ENCODE measurements at places on chromosomes 2 and 18.

DNA sequence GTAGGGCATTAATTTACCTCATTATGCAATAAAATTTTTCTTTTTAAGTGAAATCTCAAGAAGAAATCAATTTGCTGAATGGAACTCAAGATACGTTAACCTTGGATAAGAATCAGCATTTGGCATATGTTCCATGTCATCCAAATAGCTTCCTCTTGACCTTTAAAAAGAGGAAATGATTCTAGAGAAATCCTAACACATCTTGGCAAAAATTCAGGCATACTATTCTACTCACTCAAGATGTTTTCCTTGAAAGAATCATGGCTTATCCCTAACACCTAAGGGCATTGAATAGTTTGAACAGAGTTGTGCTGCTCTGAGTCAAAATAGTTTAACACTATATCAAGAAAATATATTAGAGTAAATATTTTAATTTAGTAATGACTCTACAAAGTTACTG, 678.0 kb downstream of the EPHA4 start:
- no peak for DNase-seq

DNA sequence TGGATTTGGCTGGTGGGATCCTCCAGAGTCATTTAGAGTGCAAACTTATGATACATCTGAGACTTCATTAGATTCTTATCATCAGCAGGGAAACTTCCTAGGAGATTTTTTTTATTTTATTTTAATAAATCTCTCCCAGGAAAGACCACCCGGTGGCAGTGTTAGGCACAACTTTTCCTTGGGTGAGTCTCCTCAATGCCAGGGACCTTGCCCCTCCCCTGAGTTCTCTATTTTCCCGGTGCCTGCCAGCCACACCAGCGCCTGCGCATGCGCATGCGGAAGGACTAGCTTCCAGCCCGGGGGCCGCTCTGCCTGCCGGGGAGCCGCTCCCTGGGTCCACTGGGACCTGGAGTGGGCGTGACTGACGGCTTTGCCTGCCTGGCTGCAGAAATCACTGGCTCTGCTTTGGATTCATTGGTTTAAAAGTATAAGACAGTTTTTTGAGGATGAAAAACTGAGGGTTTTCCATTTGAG, 86.6 kb downstream of the TMEM182 start:
- DNase-seq: no peak

GRCh38 chr2:11329776-11330175, 14.7 kb downstream of the ROCK2 start:
- no peak for DNase-seq

DNA sequence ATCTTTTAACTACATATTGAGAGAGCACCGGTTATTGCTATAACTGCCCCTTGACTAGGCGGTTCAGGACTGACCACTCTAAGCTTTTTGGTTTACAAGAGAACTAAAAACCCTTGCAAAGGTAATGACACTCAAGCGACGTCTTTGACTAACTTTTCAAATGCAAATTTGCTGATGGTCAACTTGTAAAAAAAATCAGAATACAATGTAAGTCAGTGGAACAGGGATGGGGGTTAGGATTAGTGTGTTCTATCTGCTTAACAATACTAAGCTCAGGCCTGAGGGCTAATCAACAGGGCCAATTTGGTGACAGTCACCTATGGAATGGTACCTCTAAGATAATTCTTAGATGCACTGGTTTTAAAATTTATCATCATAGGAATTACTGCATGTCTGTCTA, 57.1 kb downstream of the ZAP70 start:
- DNase-seq: no peak

DNA sequence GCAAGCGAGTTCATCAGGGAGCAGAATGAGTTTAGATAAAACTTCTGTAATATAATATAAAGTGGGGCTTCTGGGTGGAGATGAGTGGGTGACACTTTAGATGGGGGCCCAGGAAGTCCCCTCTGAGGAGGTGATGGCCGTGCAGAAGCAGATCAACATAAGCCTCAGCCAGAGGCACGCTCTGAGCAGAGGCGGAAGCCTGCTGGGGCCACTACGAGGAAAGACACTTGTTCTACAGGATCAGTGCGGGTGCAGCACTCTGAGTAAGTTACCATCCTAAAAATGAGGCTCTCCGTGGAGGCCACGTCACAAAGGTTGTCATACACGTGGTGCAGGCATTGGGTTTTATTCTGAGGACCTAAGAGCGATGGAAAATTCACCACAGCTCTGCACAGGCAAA, 22.3 kb downstream of the TMEM18 start:
- no peak for DNase-seq

DNA sequence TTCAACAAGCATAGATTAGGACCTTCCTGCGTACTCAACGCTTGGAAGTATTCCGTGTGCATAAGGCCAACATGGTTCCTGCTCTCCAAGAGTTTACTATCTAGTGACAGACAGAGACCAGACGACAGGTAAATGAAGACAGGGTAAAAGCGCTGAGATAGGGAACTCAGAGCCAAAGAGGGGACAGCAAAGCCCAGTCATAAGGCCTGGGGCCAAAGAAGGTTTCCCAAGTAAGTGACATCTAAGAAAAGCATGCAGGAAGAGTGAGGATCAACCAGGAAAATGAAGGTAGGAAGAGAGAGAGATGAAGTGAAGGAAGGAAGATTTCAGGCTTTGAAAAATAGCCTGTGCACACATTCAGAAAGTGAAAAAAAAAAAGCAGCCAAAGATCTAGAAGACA, 76.9 kb upstream of the CDH20 start:
- DNase-seq: no peak

DNA sequence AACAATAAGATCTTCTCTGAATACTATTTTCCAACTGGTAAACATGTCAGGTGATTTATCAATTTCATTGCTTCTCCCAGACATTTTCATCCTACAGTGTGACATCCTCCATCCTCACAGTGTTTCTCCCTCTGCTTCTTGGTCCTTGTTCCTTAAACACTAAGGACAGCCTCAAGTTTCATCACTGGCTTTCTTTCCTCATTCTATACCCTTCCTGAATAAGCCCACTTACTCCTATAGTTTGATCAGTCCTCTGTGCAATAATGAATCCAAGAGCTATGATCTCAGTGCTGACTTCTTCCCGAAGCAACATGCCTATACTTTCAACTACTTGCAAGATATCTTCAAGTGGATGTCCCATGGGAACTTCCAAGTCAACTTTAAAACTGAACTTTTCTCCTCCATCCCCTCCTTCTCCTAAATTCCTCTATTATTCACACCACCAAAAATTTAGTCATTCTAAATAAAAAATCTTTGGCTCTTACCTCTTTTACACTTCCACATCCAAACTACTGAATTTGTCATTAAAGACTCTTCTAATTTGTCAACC, 87.6 kb downstream of the FAM228A start:
- DNase-seq: no peak

DNA sequence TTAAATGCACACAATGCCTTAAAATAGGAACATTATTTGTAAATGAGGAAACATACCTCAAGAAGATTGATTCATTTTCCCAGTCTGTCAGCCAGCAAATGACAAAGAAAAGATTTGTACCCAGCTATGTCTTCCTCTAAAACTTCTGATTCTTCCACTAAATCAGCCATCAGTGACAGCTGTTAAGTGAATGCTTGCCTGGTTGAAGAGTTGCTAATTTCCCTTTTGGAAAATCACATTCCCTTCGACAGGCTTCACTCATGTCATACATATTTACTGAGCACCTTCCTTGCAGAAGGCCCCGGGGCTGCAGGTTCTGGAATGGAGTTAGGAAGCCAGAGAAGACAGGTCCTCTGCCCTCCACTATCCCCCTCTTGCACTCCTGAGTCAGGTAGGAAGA, 112.0 kb upstream of the SLC66A3 start:
- no peak for DNase-seq

- no peak for DNase-seq
These were observed 29.3 kb downstream of the SERPINE2 start for GRCh38 chr2:224009605-224010315.

DNA sequence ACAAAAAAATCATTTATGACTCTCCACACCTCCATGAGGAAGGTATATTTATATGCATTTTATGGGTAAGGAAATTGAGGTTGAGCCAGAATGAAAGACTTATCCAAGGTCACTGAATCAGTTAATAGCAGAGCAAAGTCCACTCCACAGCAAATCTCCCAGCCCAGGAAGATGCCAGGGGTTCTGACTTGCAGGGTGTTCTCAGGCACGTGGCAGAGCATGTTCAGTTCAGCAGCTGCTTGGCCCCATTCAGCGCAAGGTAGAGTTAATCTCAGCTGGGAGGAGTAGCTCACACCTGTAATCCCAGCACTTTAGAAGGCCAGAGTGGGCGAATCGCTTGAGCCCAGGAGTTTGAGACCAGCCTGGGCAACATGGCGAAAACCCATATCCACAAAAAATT, 17.8 kb upstream of the DGKD start:
- no peak for DNase-seq

DNA sequence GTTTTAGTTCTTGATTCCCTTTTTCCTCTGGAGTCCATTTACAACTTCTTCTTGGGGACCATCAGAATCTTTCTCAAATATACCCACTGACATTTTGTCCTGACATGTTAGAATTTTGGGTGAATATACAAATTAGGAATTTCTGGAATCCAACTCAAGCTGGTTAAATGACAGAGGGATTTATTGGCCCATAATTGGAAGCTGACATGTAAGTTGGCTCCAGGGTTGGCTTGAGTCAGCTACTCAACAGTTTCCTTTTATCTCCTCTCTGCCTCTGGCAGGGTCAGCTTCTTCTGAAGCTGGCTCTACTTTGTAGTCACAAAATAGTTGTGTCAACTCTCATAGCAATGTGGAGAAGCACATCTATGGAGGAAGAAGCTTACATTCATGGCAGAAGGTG, 36.6 kb upstream of the PPP1R1C start:
- DNase-seq: no peak

DNA sequence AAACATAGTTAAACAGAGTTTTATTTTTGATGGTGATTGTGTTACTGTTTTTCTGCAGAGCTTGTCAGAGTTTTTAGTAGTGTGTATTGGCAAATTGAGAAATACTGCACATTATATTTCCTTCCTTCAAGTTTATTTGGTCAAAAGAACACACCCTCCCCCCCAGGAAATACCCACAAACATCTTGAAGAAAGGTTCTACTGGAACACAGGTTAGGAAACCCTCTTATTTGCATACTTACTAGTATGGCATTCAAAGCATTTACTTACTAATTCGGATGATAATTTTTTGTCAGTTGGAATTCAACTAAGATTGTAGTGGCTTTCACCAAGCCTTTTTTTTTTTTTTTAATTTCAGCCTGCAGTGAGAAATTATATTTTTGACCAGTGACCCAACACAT, 9.1 kb downstream of the CAB39 start:
- DNase-seq: no peak

DNA sequence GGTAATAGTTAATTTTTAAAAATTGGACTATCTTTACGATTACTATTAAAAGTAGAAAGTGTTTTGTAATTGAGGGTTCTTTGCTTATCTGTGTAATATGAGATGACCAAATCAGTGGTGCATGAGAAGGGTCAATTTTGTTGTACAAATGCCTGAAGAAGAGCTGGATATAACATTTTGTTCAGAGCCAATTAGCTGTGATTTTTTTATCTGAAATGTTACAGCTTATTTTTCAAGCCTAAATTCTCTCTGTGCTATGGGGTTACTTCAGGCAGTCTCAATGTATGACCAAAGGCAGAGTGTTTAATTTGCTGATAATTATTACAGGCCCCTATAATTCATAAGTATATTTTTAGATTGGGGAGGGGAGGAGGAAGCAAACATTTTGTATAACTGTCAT, 41.8 kb downstream of the OTX1 start:
- DNase-seq: no peak

DNA sequence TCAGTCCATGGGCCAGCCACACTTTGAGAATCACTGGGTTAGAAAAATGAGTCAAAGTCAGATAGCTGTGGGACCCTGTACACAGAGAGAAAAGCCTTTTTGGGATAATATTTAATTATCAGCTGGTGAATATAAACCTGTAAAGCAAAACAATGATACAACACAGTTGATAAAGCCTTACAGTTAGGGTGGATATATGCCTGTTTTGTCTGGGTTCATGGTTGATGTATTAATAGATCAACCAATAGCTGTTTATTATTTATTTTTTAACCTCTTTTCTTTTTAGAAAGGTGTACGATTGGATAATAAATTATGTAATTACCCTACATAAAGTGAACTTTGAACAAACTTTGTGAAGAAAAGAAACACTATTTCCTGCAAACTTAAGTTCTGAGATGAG, 145.6 kb downstream of the TDRD15 start:
- no peak for DNase-seq

DNA sequence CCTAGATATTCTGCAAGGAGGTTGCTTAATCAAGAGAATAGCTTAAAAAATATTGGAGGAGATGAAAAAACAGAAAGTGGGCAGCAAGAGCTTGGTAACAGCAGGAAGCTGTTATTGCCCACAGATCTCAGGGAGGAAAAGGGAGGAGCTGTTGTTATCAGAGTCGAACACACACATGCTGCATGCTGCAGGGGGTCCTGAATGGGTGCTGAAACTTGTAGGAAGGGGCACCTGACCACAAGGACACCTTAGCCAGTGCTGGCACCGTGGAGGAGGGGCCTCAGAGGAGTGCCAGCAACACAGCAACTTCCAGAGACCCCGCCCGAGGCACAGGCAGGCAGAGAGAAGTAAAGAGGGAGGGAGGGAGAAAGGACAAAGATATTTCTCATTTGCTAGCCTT, 332.9 kb downstream of the SOCS6 start:
- no peak for DNase-seq

GRCh38 chr2:237696461-237696860, 69.1 kb downstream of the LRRFIP1 start:
- no peak for DNase-seq

GRCh38 chr18:13537022-13537780, 189.2 kb downstream of the FAM210A start:
- DNase-seq: no peak

- no peak for DNase-seq
These were observed 76.9 kb downstream of the ACTR3 start for GRCh38 chr2:113966832-113967231.

- no peak for DNase-seq
These were observed 3.8 kb upstream of the HIBCH start for GRCh38 chr2:190323406-190323805.

DNA sequence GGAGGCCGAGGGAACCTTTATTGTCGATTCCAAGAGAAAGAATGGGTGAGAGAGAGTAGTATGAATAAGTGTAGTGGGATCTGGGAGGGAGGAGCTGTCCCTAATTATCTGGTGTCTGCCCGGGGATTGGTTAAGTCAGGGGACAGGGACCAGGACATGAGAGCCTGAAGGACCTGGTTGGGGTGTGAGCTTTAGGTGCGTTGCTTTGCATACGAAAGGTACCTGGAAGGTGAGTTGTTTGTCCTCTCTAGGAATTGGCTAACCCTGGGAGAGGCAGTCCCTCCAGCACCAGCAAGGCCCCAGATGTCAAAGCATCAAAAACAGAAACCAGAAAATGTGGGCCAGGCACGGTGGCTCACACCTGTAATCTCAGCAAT, 48.1 kb upstream of the RPL31 start:
- DNase-seq: no peak

DNA sequence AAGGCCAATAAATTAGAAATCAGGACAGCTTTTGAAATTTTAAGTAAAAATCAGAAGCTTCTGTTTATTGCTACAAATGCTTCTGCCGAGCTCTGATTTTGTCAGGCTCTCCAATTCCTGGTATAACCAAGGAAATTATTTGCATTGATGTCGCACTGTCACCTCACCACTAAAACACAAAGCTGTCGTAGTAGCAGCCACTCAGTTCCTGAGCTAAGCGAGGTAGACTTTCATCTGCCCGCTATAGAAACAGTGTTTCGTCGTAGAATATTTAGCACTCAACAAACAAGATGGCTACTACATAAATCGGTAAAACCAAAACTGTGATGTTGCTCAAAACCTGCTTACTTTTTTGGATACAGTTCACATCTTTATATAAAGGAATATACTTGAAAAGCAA, 141.3 kb upstream of the FOSL2 start:
- no peak for DNase-seq
